ENCODE measurements at places on chromosomes 1 and 21.

GRCh38 chr1:204426035-204426436 is 14.4 kb upstream of the PPP1R15B start:
- DNase-seq: no peak

DNA sequence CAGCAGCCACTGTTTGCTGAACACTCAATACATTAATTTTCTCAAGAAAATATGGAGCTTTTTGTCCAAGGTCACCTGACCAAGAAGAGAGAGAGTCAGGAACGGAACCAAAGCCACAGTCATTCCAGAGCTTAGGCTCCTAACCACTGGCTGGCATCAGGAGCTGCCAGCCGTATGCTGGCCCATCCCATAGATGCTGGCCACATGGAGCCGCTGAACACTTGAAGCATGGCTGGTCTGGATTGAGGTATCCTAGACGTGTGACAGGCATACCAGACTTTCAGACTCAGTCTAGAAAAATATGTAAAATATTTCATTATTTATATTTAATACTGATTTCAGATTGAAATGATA is 458.7 kb downstream of the MATN1 start:
- no peak for DNase-seq

- no peak for DNase-seq
These were observed 43.0 kb downstream of the TRIM33 start for GRCh38 chr1:114468047-114468446.

DNA sequence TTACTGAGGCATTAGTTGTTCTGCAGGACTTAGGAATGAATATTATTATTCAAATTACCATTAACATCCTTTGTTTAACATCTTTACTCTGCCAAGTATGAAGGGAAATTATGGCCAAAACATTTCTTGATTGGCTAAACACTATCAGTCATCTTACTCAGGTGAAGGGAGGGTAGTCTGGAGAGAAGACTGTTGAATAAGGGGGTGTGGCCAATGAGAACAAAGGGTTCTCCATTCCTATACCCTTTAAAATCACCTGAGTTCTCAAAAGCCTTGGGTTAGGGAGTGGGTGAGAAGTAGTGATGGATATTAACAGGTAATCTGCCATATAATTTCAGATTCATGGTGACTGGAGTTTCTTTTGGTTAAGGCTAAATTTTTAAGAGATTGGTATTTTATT is 19.3 kb downstream of the CRYZL1 start:
- no peak for DNase-seq

DNA sequence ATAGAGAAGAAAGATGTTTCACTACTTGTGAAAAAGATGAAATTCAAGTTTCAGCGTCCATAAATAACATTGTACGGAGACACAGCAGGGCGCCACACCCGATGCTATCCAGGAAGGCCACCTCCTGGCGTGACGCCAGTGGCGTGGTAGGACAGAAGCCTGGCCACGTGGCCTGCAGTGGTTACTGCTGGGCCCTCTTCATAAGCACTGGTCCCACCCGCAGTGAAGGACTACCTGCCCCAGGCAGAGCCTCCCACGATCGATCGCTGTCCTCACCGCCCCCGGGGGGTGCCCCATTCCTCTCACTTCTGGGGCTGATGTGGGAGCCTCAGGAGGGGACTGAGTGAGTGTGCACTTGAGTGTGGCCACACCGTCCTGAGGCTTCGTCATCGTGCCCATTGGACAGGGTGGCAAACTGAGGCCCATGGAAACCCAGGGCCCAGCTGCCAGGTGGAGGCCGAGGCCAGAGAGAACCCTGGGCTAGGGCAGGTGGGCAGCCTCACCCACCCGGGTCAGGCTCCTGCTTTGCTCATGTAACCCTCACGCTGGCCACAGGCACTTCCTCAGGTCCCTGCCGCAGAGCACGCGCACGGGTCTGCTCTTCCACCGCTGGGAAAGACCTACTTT is 11.7 kb upstream of the HES5 start:
- no peak for DNase-seq

DNA sequence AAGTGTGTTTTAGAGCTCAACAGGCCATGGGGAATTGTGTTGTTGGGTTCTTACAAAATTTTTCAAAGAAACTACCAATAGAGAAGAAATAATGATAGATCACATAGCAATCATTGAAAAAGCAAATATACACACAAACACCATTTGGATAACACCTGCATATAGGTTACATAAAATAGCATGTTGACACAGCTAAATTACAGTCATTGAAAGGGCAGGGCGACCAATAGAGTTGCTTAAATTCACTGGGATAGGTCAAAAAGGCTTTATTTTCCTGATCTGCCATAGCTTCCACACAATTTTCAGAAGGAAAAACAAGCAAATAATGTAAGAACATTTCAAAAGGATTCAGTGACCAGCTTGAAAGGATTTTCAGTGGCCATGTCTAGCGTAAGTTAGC is 57.9 kb upstream of the FGGY start:
- DNase-seq: no peak

DNA sequence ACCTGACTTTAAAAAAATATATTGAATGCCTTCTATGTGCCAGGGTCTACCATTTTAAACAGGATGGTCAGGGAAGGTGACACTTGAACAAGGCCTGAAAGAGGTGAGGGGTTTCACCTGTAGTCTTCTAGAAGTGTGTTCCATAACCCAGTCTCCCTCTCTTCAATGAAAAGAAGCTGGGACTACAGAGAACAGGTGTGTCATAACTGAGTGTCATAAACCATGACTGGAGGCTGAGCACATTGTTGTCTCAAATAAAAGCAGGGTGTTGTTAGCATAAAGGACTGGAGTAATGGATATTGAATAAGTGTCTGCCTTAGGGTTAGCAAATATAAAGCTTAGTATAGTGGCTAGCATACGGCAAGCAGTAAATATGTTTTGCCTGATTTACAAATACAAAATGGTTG is 65.4 kb downstream of the SYDE2 start:
- no peak for DNase-seq

DNA sequence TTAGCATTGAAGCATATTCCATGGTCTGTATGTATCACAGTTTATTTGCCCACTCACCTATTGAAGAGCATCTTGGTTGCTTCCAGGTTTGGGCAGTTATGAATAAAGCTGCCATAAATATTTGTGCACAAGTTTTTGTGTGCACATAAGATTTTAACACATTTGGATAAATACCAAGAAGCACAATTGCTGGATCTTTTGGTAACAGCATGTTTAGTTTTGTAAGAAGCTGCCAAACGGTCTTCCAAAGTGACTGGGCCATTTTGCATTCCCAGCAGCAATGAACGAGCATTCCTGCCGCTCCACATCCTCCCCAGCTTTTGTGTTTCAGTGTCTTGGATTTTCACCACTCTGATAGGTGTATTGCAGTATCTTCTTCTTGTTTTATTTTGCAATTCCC is 62.7 kb downstream of the PDE9A start:
- DNase-seq: no peak

DNA sequence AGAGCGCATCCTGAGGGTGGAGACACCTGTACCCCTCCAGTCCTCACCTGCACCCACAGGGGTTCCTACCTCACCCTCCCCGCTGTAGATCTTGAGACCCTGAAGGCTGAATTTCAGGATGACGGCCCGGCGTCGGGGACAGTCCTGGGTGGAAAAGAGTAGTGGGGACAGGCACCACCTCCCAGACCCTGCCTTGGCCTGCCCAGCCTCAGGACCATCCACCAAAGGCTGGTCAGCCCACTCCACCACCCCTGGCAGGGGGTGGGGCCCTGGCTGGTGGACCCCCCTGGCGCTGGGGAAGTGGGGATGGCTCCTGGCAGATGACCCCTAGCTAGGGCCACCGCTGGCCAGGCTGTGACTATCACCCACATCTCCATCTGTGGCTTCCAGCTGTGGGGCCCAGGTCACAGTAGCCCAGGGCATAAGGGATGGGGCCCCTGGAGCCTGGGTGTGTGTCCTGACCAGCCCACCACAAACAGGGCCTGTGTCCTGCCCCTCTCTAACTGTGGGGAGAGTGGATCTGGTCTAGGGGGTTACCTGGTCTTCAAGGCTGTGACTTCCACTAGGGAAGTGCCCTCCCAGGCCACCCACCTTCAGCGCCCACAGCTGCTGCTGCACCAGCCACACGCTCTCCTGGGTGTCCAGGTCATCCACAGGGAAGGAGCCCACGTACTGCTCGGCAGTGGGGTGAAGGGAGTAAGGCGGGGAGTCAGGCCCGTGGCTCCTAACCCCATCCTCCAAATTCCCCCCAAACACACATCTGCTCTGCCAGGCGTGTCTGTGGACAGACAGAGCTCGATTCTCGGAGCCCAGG is 5.4 kb downstream of the SH2D5 start:
- no peak for DNase-seq

DNA sequence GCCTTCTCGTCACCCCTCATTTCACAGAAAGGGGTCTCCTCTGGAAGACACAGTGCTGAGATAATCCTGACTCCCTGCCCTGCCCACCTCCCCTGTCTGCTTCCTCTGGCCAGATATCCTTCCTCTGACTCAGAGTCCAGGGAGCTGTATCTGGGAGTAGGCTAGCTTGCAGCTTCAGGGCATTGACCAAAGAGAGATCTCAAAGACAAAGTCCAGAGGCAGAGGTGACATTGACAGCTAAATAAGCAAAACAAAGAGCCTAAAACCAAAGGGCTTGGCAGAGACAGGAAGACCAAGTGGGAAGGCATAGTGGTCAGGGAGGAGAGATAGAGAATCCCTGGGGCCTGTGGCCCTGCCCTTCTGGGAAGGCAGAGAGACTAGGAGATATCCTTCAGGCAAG is 64.9 kb downstream of the TNR start:
- DNase-seq: no peak

DNA sequence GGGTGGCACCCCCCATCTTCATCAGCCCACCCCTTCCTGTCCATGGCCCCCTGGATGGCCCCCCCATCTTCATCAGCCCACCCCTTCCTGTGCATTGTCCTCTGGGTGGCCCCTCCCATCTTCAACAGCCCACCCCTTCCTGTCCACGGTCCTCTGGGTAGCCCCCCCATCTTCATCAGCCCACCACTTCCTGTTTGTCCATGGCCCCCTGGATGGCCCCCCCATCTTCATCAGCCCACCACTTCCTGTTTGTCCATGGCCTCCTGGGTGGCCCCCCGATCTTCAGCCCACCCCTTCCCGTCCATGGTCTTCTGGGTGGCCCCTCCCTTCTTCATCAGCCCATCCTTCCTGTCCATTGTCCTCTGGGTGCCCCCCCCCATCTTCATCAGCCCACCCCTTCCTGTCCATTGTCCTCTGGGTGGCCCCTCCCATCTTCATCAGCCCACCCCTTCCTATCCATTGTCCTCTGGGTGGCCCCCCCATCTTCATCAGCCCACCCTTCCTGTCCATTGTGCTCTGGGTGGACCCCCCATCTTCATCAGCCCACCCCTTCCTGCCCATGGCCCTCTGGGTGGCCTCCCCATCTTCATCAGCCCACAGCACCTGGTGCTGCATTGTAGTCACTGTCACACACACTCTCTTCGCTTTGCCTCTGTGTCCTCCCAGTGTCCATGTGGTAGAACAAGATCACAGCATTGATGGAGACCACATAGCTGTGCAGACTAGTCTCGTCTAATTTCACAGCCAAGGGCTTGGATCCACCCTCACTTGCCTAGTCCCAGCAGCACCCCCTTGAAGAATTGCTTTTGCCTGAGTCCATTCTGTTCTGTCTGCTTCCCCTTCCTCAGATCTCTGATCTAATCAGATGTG is 95.9 kb downstream of the PCBP3 start:
- no peak for DNase-seq

- DNase-seq: no peak
These were observed 1.4 kb upstream of the OR14A16 start for GRCh38 chr1:247825362-247825761.

DNA sequence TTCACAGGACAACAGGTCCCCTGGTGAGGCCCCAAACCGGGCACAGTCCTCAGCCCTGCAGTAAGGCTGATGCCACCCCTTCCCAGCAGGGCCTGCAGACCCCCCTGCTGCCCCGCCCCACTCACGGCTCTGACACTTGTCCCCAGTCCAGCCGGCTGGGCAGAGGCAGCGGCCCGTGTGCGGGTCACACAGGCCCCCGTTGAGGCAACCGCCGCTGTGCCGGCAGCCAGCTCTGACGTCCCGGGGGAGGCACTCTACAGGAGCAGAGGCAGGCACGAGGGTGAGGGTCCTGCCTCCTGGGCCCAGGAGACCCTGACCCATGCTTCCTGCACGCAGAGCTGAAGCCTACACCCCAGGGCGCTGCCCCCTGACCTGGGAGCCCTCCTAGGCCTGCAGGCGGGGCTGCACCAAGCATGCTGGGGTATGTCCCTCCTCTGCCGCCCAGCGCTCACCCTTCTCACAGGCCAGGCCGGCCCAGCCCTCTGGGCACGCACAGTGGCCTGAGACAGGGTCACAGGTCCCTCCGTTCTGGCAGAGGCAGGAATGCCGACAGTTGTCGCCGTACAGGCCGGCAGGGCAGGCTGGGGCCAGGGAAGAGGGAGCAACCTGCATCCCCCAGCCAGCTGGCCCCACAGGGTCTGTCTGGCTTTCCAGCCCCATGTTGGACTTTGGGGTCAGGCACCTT is 43.9 kb downstream of the ARHGEF16 start:
- DNase-seq: no peak

- no peak for DNase-seq
These were observed 220.4 kb upstream of the CAMK1G start for GRCh38 chr1:209363112-209363511.

GRCh38 chr1:70902211-70902610 is 145.4 kb downstream of the PTGER3 start:
- DNase-seq: no peak

- DNase-seq: no peak
These were observed 38.4 kb downstream of the NFASC start for GRCh38 chr1:204909109-204909508.

DNA sequence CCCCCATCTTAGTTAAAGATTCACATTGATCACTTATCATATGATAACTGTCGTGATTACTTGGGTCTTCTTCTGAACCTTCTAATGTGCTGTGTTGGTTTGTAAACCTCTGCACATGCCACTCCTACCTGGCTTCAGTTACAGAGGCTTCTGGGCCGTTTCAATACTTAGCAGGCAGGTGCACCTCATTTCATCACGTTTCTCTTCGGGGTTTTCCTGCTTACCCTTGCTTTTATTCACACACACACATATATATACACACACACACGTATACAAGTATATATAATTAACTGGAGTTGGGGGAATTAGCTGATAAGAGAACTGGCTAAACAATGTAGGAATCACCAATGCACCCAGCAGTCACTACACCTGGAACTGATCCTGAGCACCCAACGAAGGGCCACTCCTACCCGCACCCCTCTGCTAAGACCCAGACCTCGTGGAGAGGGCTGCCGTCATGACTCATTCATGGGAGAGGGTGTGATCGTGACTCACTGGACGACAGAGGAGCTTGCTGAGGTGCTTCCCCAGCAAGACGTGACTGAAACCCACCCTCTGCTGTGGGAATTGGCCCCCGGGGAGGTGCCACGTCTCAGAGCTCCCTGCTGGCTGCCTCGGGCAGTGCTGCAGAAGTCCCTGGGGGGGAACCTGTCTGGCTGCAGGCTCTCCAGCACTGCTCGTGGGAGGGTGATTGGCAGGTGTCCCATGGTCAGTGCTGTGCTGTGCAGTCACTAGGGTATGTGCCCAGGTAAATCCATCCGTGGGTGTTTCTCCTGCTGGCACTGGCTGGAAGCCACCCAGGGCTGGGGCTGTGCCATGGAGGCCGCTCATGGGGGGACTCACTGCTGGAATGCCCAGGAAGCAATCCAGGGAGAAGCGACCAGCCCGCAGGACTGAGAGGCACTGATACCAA is 166.6 kb downstream of the DYRK1A start:
- DNase-seq: no peak

- DNase-seq: no peak
These were observed 2.6 kb downstream of the GLRX2 start for GRCh38 chr1:193102662-193103061.

- no peak for DNase-seq
These were observed 2.9 kb upstream of the SEMA4A start for GRCh38 chr1:156150333-156151011.
